ENCODE measurements at places on chromosomes 3 and 15.

- no peak for DNase-seq
Measured at GRCh38 chr15:77430213-77430612, 9.5 kb downstream of the HMG20A start.

DNA sequence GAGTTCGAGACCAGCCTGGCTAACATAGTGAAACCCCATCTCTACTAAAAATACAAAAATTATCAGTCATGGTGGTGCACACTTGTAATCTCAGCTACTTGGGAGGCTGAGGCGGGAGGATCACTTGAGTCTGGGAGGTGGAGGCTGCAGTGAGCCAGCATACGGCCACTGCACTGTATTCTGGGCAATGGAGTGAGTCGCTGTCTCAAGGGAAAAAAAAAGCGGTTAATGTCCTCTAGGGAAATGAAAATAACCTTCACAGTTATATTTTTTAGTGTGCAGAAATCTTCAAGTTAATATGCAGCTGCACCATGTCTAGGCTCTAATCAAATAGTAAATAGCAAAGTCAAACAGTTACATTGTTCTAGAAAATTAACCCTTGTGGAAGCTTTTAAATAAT, 14.8 kb downstream of the CEP19 start:
- DNase-seq: no peak

DNA sequence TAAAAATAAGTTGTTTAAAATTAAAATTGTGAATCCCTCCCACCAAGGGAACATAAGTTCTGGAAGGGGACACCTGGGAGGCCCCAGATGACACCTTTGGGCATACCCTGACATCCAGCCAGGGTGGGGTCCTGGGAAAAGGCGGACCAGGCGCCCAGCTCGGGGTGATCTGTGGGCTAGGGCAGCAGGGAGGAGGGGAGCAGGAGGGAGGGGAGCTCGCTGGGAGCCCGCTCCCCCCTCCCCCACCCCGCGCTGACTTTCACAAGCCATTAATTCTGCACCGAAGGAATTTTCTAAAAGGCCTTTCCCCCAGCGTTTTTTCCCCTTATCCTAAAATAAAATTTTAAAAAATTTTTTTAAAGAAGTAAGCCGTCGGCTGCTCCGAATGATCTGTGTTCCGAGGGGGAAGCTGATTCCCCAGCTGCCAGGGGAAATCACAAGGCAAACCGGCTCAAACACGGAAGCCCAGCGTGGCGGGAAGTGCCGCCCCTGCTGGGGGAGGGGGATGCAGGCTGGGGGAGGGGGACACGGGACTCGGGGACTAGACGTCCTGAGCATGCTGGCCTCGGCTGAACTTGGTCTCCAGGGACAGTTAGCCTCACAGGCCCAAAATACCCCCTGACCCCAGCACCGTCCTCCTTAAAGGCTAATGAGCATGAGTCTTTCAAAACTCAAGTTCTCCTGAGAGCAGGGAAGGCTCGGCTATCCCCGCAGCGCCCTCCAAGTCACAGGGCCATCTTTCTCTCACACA, 13.9 kb downstream of the PLXND1 start:
- DNase-seq: no peak

DNA sequence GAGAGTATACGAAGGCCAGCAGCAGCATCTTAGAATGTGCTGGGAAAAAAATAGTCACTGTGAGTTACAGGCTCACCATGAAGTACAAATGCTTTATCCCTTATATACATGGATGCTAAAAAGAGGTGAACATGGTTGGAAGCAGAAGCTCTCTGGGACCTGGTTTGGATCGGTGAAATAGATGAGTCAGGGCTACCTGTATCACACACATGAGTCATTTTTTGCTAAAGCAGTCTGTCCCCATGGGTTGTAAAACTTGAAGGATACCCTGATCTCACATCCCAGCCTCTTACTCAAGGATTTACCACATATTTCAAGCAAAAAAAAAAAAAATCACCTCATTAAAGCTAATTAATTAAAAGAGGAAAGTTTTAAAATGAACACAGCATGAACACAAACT, 6.9 kb upstream of the SERPINI2 start:
- no peak for DNase-seq

GRCh38 chr3:154182975-154183374, 61.8 kb downstream of the ARHGEF26 start:
- DNase-seq: no peak

DNA sequence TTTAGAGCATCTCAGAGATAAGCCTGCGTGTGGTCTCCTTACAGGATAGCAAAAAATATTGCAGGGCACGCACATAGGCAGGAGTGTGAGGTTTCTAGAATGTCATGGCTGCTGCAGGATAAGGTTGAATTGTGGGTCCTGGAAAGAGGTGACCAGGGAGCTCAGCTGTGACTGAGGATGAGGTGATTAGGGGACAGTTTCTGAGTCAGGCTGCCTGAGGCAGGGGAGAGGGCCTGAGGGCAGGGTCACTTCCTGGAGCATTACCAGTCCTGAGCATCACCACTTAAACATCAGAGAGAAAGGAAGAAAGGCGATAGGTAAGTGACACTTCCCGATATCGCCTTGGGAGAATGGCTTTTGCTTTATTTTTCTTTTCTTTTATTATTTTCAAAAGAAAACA, 813.8 kb downstream of the TUSC7 start:
- DNase-seq: no peak

GRCh38 chr3:139441656-139442055, 34.7 kb downstream of the RBP2 start:
- DNase-seq: no peak

GRCh38 chr3:69180869-69181591, 58.6 kb upstream of the LMOD3 start:
- DNase-seq: no peak

DNA sequence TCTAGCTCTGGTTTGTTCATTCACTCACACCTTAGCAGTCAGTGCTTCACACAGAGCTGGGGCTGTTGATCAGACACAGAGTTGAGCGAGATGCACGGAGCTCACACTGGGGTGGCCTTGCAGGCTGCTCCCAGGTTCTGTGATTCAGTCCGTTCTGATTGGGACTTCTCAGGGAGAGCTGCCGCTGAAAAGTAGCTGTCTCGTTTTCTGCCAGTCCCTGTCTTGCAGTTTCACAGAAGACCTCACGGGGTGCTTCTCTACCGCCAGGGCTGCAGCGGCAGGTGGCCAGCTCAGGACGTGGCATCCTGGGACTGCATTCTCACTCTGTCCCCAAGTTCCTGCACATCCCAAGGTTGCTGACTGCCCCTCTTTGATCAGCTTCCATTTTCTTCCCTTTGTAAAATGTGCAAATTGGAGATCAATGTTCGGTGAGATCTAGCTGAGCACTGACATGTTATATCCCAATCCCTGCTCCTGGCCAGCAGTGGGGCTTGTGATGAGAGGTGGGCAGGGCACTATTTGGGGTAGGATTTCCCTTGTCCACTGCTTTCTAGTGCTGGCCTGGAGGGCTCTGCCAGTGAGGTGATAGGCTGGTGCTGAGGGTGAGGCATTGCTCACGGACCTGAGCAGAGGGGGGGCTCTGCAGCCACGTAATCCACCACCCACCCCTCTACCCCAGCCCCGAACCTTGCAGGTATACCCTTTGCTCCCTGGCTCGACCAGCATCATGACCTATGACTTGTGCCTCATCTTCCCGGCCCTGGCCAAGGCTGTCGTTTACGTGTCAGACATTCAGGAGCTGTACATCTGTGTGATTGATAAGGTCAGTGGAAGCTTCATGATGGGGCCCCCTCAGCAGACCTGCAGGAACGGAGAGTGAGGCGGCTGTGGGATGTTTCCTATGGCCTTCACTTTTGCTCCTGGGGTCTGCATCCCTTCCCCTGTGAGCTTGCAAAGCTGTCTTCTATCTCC, 5.3 kb upstream of the TXNRD3 start:
- no peak for DNase-seq

GRCh38 chr15:81012588-81012987, 11.9 kb downstream of the TLNRD1 start:
- DNase-seq: no peak

DNA sequence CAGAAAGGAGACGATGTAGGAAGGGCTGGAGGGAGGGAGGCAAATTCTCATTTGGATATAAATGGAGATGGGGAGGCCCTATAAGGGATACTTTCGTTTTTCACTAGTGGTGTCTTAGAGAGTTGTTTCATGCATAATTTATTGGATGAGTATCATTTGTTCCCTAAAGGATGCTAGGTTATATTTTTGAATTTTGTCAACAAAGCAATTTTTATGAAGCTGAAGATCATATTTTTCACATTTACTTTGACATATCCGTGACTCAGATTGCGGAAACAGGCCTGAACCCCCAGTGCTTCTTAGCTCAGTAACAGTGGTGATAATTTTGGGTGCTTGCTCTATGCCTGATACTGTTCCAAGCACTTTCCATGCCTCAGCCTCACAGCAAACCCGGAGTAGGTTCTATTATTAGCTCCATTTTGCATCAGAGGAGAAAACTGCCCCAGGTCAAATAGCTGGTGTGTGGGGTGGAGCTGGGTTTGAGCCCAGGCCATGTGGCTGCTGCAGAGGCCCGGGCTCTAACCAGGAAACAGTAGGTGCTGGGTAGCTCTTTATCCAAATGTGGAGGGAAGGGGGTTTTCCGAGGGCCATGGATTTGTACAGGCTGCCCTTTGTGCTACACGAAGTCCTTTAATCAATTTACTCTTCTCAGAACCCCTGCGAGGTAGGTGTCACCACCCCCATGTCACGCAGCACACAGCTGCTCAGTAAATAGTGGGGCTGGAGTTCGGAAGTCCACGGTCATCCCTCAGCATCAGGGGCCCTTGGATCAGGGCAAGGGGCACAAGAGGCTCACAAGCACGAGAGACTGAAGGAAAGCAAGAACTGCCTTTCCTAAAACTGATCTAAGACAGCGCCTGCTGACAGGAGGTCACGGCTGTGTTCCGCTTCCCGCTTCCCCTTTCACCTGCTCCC, 99.1 kb downstream of the SLC49A4 start:
- DNase-seq: no peak

GRCh38 chr3:118980832-118981231, 53.8 kb downstream of the IGSF11 start:
- no peak for DNase-seq

GRCh38 chr3:53161450-53161819, 426 bp downstream of the PRKCD start:
- no peak for DNase-seq

DNA sequence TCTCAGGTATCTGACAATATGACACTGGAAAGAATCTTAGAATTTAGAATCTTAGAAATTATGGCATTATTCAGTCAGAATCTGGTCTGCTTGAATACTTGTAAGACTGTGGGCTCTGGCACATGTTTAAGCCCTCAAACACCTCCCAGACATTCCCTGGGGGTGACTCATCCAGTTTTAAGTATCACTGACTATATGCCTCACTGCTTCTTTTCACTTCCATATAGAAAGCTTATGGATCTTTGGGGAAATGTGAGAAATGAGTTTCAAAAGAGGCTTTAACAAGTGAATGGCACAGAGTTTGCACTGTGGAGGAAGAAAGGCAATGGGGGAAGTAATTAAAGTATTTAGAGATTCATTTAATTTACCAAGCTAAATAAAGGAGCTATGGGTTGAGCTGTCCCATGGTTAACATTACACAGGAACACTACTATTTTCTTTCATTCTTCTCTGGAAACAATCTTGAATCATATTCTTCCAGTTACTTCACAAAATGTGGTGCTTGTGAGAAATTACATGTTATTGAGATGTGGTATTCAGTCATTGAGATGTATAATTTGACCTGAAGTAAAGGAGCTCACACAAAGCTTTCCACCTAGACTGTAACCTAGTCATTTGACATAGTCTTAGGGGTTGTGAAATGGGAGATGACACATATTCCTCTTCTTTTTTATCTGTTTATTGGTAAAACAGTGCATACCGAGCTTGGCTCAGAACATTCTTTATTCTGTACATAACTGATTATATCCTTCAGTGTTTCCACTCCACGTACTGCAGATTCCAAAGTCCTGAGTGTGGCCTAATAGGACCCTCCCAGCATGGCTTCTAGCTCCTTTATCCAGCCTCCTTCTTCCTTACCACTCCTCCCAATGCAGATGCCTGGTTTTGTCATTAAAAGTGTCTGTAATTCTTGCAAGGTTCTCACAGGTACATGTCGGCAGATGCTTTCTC, 544.6 kb upstream of the NECTIN3 start:
- DNase-seq: no peak

DNA sequence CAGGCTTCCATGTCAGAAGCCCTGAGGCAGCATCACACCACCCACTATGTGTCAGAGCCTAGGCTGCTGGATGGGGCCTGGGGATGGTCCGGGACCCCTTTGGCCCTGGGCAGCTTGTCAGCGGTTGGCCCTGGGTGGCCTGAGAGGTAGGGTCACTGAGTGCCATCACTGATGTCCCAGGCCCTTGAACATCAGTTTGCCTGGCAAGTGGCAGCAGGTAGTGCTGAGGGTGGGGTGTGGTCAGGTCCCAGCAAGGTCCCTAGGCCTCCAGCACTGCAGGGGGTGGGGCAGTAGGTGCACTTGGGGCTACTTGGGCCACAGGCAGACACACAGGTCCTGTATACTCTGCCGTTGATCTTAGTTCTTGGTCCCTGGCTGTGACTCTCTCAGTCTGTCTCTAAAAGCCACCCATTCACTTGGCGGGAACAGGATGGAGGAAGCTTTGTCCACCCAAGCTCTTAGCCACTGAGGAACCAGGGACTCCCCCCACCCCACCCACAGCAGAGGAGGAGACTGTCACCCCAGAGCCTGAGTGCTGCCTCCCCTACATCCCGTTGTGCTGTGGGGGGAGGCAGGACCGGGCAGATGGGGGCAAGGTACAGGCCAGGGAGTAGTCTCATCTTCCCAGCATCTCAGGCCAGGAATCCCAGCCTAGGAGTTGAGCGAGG, 5.8 kb downstream of the GNAI2 start:
- DNase-seq: no peak

- no peak for DNase-seq
Measured at GRCh38 chr15:70514251-70514650, 249.1 kb downstream of the UACA start.

DNA sequence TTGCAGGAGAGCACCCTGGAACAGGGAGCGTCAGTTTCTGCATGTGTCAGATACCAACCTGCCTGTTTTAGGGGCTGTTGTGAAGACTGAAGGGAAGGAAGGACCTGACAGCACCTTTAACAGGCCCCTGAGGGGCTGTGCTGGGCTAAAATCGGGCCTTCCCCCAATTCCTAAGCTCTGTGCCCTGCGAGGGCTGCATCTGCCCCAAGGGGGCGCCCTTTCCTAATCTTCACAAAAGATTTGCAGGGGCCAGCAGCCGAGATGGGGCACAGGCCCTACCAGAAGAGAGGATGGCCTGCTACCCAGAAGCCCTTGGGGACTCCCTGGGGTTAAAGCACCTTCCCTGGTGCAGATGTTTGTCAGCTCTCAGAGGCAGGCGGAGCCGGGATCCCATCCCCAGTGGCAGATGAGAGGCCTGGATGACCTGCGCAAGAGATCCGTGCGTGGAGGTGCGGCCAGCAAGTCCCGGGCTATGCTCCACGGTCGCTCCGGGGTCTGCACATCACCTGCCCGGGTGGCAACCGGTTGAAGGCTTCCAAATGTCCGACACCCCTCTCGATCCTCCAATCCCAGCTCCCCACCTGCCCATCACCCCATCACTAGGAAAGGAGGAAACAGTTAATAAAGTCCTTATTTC, 53.6 kb downstream of the RHCG start:
- DNase-seq: no peak

DNA sequence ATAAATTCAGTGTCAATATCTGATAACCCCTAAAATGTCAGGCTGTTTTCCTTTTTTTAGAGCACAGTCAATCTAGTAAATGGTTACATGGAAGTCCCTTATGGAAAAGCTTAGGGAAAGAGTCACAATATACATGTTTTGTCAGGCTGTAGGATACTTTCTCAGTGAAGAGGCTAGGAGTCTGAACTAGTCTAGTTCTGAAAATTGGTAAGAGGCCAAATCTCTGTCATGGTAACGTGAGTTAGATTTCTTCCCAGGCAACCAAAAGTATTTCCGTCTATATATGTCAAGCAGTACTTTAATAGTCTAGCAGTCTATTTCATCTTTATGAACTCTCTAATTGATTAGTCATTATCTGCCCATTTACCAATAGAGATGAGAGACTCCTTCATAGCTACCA, 215.9 kb upstream of the LRRC3B start:
- DNase-seq: no peak

Measured in CD4-positive, alpha-beta T cell treated with Interleukin-4 for 4 hours (primary cell).